ENCODE measurements at places on chromosomes 3 and 15. TPM values are rescaled to one million over a fixed set of nuclear protein-coding genes. Genes with fewer than 3 reads are reported as not detected.

DNA sequence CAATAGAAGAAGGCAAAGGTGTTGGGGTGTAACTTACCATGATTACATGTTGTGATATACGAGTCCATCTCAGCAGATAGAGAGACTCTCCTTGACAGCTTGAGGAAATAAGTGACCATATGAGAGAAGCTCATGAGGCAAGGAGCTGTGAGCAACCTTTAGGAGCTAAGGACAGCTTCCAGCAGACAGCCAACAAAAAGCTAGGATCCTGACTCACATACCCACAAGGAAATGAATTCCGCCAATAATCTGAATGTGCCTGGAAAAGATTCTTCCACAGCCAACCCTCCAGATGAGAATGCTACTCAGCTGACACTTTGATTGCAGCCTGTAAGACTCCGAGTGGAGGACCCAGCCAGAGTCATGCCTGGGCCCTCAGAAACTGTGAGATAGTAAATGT, 339.6 kb upstream of the TPRG1 start:
- DNase-seq: no peak

DNA sequence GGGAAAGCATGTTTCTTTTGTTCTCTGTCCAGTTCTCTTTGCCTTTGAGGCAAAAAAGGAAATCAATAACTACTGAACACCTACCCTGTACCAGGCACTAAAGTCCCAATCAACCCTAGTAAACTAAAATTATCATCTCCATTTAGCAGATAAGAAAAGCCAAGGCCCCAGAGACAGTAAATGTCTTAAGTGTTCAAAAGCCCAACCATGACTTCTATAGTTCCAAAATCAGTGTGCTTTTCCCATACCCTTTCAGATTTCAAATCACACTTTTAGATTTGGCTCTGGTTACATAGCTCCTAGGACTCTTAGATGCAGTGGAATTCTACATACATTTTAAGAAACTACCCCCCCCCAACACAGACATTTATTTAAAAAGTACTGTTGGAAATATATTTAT, 63.5 kb downstream of the UACA start:
- no peak for DNase-seq

DNA sequence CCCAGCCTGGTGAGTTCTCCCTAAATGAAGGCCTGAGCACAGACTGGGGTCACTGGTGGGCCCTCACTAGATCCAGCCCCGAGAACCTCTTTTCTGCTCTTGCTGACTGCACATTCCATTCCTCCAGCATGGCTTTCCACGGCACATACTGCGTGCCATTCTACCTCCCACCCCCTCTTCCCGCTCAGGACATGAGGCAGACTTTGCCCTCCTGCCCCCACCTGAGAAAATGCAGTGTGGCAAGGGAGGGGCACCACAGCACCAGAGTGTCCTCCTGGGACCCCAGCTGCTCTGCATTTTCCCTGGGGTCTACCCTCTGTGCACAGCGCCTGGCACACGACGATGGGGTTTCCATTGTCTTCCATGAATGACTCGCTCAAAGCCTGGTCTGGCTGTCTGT, 6.1 kb upstream of the SLCO2A1 start:
- no peak for DNase-seq

MNS1 gene
- 3.8 TPM for total RNA-seq

DNA sequence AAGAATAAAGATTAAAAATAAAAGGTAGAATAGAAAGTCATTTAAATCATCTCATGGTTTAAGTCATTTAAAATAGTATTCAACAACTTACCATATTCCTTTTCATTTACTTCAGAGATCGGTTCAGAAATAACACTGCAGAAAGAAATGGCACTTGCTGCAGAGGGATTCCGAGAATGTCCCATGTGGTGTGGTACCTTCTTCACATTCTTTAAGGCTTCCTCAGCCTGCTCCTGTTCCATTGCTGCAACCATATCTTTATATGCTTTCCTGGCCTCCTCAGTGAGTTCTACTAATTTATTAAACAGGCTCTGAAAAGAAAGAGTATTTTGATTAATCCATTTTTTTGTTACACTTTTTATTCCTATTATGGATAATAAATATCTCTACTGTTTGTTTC, 32.6 kb upstream of the SHC4 start:
- no peak for DNase-seq

- no peak for DNase-seq
These were observed 40.2 kb upstream of the TLE3 start for GRCh38 chr15:70137967-70138366.
